PC-9 (cell line): ENCODE measurements at places on chromosomes 3 and 15. TPM values are rescaled to one million over a fixed set of nuclear protein-coding genes. Genes with fewer than 3 reads are reported as not detected.

DNA sequence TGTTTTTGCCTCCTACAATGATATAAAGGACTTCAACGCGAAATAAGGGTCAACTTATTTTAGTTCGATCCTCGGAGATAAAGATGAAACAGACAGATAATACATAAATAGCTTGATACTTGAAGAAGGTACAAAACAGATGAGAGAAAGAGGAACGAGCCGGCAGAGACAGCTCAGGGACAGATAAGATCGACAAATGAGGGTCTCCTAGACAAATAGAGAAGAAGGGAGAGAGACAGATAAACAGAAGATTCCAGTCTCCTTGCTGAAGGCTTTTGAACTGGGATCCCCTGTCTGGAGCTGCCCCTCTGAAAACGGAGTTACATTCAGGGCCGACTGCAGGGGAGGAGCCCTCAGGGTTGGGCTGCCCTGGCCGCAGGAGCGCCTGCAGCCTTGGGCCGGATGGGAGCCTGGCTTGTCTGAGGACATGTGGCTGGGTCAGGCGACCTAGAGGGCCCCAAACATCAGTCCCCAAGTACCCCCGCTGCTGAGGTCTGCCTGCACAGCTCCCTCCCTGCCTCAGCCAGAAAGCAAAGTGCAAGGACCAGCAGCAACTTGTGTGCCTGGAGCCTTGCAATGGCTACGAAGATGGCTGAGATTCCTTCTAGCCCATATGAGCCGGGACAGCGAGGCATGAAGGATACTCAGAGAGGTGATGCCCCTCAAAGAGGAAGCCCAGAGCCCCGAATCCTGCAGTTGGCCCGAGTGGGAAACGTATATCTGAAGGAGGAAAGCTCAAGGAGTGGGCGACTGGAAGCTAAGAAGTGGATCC, 926 bp upstream of the SKOR1 start:
- H3K36me3 ChIP-seq, result no peaks in the 10 kb centered on the region
- no peaks in the 10 kb centered on the region for H3K27me3 ChIP-seq
- DNase-seq, result no peak
- no peaks in the 10 kb centered on the region for H3K4me1 ChIP-seq

- H3K36me3 ChIP-seq, result no peaks in the 10 kb centered on the region
- no peaks in the 10 kb centered on the region for H3K27me3 ChIP-seq
- H3K4me1 ChIP-seq, result no peaks in the 10 kb centered on the region
- H3K4me3 ChIP-seq, result no peak overlapping the region
- no peak overlapping the region for H3K27ac ChIP-seq
- DNase-seq, result no peak
These were observed 584.8 kb downstream of the DIPK2A start for GRCh38 chr3:144556392-144556791.

The CFAP100 gene
- not detected in 2 replicates for total RNA-seq

The RPUSD2 gene
- 14.0 and 17.1 TPM in 2 replicates for total RNA-seq

- H3K36me3 ChIP-seq, result no peaks in the 10 kb centered on the region
- no peak overlapping the region for H3K4me3 ChIP-seq
- no peaks in the 10 kb centered on the region for H3K27me3 ChIP-seq
- no peak overlapping the region for H3K27ac ChIP-seq
- peaks cover 34% of the 10 kb centered on the region for H3K4me1 ChIP-seq
- DNase-seq, result no peak
These were observed 14.1 kb downstream of the LIPC start for GRCh38 chr15:58445865-58446264.

GRCh38 chr3:184255291-184256039, 5.9 kb downstream of the CAMK2N2 start:
- peaks cover 9% of the 10 kb centered on the region; the same call in 1 of the 2 replicates for H3K4me1 ChIP-seq
- no peaks in the 10 kb centered on the region for H3K36me3 ChIP-seq
- H3K27me3 ChIP-seq, result no peaks in the 10 kb centered on the region
- peak; percentile 50 for DNase-seq
- H3K27ac ChIP-seq, result peak overlapping the region; percentile 58

DNA sequence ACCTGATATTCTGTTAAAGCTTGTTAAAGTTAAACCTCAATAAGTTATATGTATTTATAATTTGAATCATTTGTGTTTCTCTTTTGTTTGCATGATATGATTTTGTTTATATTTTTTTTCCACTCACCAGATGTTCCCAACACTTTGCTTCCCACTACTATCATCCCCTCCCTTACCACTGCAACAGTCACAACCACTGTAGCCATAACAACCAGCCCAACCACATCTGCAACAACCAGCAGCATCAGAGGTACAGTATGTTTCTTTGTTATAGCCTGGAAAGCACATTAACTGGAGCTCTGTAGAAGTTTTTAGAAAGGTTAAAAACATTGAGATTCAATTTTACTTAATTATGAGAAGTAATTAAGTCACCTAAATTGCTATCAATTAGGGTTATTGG, 1011.9 kb downstream of the VGLL3 start:
- DNase-seq, result no peak
- H3K4me3 ChIP-seq, result no peak overlapping the region
- no peaks in the 10 kb centered on the region for H3K36me3 ChIP-seq
- H3K27me3 ChIP-seq, result no peaks in the 10 kb centered on the region
- H3K27ac ChIP-seq, result no peak overlapping the region

GRCh38 chr3:19348941-19349564, 200.7 kb downstream of the KCNH8 start:
- peak; percentile 4 for DNase-seq
- H3K27ac ChIP-seq, result no peak overlapping the region
- no peaks in the 10 kb centered on the region for H3K27me3 ChIP-seq
- no peak overlapping the region for H3K4me3 ChIP-seq
- H3K36me3 ChIP-seq, result no peaks in the 10 kb centered on the region

DNA sequence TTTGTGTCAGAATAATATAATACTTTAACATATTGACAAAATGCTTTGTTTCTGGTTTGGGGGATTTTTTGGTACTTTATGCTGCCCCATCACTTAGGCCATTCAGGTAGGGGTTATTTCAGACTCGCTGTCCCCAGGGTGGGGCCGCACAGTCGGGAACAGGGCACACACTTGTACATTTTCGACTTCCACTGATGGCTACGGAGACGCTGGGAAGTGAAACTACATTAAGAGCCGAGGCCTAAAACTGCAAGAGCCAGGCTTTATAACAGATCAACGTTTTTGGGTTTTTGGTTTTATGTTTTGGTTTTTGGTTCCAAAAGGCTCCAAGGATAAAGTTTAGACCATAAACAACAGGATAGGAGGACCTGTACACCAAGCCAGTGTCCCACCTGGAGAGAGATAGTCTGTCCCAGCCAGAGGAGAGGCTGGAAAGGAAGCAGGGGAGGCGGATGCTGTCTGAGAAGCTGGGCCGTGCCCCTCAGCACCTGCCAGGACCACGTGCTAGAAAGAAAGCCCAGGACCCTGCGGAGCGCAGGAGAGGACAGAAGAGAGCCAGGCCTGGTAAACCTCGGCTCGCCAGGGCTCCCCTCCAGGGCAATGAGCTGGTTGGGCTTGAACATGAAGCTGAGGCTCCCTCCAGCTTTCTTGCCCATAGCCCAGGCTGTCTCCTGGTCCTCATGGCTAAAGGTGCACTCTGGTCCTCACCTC, 111.7 kb downstream of the CHSY1 start:
- no peaks in the 10 kb centered on the region for H3K27me3 ChIP-seq
- H3K27ac ChIP-seq, result no peak overlapping the region
- no peaks in the 10 kb centered on the region for H3K4me1 ChIP-seq
- H3K36me3 ChIP-seq, result no peaks in the 10 kb centered on the region
- no peak for DNase-seq
- H3K4me3 ChIP-seq, result no peak overlapping the region
